ENCODE measurements at places on chromosomes 2 and 18.

DNA sequence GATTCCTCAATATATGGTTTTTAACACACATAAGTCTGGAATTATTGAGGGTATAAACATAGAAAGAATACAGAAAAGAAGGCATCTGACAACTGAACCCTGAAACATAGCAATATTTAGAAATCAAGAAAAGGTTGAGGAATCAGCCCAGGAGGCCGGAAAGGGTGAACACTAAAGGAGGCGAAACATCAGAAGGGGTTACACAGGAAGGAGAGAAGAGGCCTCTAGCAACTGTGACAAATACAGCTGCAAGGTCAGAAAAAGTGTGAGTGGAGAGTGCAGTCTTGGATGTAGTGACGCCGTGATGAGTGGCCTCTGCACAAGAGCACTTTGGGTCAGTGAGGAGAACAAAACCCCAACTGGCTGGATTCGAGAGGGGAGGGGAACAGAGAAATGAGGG lies 70.7 kb downstream of the SLC9A2 start:
- no peak for DNase-seq

GRCh38 chr2:173399229-173399628 lies 44.6 kb downstream of the CDCA7 start:
- DNase-seq: no peak

DNA sequence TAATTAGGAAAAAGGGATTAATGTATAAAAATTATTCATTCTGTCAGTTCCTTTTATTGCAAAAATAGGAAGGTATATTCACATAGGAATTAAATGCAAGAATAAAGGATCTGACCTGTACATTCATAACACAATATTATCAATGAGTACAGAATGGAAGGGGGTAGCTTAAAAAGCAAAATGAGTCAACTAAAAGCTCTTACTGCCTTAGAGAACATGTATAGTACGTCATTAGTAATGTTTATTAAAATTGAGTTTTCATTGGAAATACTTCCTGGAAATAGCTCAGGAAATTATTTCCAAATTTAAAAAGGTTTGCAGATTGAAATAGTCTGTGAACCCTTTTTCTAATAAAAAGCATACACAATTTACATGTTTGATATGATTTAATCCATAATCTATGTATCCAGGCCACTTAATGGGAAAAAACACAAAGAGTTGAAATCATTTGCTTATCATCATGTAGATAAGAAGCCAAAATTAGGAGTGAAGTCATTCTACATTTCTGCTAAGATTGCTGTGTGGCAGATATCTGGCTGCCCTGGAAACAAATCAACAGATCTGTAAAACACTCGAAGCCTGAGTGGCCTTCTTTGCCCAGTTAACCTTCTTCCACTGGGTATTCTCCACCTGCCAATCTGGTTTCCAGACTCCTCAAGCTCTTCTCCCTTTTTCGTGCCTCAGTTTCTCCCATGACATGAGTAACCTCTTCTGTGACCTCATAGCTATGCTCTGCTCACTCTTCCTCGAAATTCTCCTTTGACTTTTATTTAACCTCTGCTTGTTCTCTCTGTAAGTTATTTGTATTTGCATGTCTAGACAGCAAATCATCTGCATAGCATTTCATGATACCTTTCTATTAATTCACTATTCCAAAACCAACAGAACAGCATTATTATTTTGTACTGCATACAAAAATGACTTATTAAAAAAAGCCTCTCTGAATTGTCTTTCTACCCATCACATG lies 181.2 kb upstream of the REV1 start:
- no peak for DNase-seq

GRCh38 chr2:223943561-223944008 lies 1.6 kb downstream of the WDFY1 start:
- DNase-seq: no peak

DNA sequence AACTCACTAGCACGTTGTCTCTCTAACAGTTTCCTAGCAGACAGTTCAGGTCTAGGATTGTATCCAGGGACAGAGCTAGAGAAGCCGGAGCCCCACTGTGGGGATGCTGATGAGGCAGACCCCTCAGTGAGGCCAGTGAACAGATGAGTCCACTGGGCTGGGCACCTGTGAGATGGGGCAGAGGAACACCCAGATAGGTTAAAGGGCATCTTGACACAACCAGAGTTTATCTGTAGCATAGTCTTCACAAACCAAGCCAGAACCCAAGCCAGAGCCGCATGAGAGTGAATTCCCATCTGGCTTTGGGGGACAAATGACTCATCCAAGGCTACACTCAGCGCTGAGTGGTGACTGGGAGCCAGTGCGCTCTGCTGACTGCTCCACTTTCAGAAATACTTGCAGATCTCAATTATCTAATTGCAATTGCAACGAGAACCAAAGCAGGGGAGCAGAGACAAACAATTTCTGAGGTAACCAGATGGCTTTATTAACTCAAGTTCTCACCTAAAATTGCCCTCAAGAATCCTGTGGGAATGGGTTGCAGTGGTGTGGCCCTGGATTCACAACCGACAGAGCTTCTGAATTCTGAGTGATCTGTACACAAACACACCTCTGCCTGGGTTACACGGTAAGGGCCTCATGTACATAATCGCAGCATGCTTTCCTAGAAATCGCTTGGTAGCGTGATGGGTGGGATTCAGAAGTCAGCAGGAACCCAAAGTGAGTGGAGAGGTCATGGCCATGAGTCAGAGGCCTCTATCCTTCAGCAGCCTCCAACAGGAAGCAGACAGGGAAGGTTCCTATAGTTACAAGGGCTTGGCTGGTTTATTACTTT lies 48.7 kb upstream of the MSH2 start:
- no peak for DNase-seq

DNA sequence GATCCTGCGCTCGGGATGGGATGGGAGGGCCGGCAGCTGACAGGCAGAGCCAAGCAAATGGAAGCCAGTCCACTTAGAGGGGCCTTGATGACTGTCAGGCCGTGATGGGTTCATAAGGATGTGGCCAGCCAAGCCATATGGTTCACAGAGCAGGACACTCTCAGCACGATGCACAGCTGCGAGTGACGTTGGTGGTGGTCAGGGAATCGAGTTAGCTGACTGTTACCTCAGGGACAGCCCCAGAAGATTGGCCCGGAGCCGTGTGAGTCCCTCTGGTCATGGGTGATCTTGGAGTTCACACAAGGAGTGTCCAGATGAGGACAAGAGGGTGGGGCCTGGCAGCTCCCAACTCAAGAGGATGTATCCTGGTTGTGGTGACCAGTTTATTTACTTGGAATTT lies 70.2 kb downstream of the TPGS2 start:
- no peak for DNase-seq

DNA sequence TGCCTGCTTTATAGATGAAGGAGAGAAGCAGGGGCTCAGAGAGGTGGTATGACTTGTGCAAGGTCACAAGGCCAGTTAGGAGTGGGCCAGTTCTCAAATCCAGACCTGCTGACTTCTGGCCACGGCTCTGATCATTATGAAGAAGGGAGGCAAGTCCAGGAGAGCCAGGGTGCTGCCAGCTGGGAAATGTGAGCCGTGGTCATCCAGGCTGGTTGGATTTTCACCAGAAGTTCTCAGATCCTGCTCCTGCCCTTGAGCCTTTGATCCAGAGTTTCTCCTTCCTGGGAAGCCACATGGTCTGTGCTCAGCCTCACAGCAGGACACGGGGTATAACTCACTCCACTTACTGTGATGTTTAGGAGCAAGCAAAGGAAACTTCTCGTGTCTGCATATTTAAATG lies 239.9 kb downstream of the KLHL29 start:
- no peak for DNase-seq

DNA sequence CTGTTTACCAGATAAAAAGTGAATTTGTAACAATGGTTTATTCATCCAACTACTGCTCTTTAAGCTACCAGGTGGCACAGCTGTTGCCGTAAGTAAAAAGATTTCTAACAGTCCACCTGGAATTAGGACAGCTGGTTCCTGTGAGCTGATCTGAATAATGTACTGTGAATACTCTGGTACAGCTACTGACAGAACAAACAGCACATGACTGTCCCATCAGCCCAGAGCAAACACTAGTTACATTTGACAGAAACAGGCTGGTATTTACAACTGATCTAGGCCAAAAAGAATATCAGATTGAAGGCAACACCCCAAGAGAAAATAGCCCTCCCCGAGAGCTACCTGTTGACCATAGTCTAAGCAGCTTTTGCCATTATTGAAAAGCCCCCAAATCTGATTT lies 840.4 kb downstream of the CPS1 start:
- DNase-seq: no peak

- no peak for DNase-seq
Observed at GRCh38 chr2:126446106-126446695, 209.8 kb upstream of the GYPC start.

GRCh38 chr2:25585189-25585588 lies 88.2 kb downstream of the DTNB start:
- DNase-seq: no peak

DNA sequence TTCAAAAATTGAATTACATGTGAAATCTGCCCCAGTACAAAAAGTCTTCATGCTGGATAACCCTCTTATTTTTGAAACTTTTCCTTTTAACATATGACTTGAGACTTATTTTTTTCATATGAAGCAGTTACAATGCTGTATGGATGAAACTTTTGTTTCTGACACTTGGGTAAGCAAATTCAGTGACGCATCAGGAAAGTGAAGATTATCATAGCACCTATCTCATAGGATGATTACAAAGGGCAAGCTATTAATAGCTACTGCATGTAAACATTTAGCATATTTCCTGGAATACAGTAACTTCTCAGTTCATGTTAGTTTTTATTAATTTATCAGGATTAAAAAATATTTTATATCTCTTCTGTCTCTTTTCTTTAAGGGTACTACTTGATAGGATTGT lies 1109.2 kb downstream of the LRP1B start:
- DNase-seq: no peak

DNA sequence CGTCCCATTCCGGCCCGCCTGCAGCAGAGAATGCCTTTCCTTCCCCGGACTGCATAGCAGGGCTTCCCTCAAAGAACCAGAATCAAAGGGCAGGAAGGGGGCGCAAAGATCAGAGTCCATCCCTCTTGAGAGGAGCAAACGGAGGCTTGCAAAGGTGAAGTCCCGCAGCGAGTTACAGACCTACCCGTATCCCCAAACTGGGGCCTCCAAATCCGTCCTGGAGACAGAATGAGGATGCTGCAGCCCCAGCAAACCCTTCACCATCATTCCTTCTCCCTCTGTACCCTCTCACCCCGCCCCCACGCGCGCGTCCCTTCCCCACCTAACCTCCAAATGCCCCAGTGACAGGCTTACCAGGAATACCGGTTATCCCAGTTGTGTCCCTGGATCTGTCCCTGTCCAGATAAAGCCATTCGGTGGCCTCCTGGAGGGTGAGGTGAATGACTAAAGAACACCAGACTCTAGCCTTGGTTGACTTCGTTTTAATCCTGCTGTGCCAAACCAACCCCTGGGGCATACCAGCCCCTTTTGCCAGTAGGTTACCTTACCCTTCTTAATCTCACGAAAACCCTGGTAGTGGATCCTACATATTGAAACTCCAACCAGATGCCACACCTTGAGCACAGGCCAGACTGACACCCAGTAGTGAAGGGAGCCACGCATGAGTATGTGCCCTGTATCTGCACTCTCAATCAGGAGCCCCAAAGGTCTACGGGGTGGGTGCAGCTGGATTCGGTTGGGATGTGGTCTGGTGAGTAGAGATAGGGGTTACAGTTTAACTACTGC lies 961 bp upstream of the SLC40A1 start:
- no peak for DNase-seq

DNA sequence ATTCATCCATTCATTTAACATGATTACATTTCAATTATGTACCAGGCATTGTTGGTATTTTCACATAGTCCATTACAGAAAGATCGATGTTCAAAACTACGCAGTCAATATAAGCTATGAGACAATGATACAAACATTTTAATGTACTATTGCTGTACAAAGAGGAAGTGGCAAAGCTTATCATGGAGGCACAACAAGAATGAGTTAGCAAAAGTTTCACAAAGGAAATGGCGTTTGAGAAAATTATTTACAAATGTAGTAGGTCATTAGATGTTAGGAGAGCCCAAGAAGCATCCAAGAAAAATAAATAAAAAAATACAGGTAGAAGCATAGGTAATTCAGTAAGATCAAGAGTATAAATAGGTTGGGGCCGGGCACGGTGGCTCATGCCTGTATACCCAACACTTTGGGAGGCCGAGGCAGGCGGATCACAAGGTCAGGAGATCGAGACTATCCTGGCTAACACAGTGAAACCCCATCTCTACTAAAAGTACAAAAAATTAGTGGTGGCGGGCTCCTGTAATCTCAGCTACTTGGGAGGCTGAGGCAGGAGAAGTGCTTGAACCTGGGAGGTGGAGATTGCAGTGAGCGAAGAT lies 1730.8 kb upstream of the CELF4 start:
- no peak for DNase-seq

DNA sequence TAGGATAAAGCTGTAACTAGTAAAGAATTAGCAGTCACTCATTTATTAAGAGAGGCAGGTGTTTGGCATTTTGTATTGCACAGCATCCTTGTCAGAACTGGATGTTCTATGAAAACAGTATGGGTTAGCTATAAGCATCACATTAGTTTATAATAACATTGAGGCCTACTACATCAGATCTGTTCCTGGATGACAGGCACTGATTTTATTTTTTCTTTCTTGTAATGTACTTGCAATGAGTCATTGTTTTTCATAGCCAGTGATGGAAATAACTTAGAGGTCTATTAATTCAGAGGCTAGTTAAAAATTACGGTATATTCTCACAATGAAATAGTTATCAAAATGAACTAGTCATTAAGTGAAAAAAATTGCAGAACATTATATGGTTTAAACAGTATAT lies 13.0 kb upstream of the RMDN2 start:
- DNase-seq: no peak

DNA sequence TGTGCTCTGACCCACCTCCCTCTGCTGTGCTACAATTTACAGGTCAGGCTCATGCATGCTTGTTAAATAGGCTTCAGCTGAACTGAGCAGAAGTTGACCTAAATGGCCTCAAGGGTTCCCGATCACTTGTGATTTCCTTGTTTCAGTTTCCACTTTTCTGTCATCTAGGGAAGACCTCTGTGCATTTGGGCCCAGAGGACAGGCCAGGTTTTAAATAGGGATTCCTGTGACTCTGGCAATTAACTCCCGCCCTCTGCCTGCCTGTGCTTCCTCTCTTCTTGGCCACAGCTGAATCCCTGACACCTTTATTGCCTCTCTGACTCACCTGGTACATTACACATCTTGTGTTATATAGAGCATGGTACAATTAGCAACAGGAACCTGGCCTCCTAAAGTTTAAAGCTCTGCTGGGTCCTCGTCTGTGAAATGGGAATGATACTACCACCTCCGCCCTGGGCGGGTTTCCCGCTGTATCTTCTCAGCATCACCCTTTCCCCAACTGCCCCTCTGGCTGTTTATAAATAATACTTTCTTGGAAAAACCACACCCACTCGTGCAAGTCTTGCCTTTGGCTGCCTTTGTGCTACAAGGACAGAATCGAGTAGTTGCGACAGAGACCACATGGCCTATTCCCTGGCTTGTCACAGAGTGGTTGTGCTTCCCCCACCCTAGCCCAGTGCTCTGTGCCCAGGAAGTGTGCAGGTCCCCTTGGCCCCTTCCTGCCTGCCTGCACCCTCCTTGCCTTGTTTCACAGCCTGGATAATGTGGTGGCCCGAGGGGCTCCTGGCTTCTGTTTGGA lies 7.9 kb downstream of the CABLES1 start:
- DNase-seq: no peak

Data from effector memory CD8-positive, alpha-beta T cell (primary cell).